ENCODE measurements at places on chromosomes 7 and 10.

DNA sequence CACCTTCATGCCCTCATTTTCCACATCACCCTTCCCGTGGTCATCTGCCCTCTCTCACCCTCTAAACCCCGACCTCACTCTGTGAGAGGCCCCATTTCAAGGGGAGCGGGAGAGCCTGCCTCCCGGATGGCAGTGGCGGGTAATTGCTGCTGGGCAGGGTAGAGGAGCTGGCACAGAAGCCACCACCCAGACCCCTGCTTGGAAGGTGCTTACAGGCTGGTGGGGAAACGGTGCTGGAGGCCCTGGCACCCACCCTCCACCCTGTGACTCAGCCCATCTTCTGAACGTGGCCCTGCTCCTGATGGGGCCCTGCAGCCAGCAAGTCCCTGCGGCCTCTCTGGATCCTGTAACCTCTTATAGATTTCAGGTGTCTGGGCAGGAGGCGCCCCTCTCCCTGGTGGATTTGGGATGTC, 10.6 kb upstream of the PWWP2B start:
- DNase-seq: no peak

GRCh38 chr10:130927157-130927556, 384.4 kb downstream of the TCERG1L start:
- no peak for DNase-seq

GRCh38 chr10:16891375-16892313, 74.4 kb upstream of the RSU1 start:
- DNase-seq: peak; percentile 35

DNA sequence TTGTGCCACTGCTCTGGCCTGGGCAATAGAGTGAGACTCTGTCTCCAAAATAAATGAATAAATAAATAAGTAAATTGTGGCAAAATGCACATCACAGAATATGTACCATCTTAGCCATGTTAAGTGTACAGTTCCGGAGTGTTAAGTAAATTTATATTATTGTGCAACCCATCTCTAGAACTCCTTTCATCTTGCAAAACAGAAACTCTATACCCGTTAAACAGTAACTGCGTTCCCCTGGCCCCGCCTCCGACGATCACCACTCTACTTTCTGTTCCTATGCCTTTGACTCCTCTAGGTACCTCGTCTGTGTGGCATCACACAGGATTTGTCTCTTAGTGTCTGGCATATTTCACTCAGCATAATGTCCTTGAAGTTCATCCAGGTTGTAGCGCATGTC, 356.4 kb upstream of the FOXK1 start:
- DNase-seq: no peak

DNA sequence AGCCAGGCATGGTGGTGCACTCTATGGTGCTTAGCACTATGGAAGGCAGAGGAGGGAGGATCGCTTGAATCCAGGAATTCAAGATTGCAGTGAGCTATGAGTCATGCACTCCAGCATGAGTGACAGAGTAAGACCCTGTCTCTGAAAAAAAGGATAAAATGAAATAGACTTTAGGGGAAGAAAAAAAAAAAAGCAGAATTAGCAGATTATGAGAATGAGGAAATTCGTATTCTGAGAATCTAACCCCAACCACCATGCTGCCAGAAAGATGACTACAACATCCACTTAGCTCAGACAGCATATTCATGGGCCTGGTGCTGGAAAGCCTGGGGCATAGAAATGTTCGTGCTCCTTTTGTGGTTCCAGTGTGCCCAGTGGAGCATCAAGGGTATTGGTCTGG, 63.3 kb downstream of the TMEM26 start:
- no peak for DNase-seq

GRCh38 chr10:126937026-126937425, 31.8 kb downstream of the DOCK1 start:
- no peak for DNase-seq

DNA sequence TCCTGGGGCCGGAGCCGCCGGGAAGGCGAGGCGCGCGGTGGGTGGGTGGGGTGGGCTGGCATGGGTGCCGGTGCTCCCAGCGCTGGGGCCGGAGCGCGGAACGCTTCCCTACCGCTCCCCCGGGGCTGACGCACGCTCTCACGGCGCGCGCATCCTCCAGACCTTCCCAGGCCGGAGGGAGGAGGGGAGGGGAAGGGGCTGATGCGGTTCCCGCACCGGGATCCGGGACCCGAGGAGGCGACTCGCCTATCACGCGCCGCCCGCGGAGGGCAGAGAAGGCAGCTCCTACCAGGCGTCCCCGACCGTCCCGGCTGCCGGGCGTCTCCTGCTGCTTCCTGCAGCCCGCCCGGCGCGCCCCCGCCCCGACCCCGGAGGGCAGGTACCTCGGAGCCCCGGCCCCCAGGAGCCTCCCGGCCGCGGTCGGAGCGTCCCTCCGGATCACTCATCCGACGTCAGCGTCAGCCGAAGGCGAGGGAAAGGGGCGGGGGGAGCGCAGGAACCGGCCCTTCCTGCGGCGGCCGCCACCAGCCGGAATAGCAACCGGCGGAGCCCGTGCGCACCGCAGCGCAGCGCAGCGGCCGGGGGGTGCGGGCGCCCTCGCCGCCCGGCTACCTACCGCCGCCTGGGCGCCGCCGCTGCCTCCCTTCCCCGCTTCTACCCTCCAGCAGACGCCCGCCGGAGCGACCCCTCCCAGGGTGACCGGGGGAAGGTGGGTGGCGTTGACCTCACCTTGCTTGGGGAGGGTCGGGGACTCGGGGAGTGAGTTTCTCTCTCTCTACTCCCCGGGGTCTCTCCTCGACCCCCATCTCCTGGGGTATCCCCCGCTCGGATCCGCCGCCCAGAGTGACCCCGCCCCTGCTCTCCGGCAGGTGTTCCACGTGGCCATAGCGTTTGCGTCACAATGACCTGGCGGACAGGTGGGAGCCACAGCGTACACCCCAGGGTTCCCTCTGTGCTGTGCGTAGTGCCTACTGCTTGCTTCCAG, at the start of gene ICA1:
Gene ICA1, minus strand, starts transcription at position 457 of the 985 bp plus-strand sequence. CDS start 26,241 bp downstream, outside the sequence.
- DNase-seq: peak; percentile 16

DNA sequence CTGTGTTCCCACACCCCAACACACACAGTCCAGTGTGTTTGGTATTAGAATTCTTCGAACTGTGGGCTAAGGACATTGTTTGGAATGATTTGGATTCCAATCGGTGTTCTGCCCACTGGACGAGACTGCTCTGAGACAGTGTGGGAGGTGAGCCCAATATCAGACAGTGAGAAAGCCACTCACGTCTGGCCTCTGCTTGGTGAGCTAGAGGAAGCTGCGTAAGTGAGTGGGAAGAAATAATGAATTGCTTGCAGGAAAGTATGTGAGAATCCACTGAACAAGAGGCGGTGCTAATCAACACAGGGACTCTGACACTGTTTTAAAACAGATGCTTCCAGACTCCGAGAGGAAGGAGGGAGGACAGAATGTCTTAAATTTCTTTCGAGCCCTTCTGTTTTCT, 675.0 kb upstream of the ANKRD30A start:
- no peak for DNase-seq

- no peak for DNase-seq
These were observed 68.9 kb upstream of the ADO start for GRCh38 chr10:62735464-62736167.

GRCh38 chr10:29353887-29354561, 65.2 kb downstream of the LYZL1 start:
- no peak for DNase-seq

DNA sequence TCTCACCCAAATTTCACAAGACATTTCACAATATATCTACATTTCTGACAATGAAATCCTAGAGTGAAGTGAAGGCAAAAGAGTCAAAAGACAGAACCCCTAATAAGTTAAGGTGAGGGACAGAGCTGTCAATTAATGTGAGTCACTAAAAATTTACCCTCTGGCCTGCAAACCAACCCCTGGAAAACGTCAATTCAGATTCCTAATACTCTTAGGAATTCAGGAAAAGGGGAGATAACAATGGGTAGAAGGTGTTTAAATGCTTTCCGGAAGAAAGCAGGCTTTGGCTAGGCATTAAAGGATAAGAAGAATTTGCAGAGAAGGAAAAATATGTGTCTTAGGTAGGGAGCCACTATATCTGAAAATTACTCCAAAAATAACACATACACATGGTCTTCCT, 299.6 kb downstream of the INHBA start:
- DNase-seq: no peak

Data from HL-60 (cell line).